ENCODE measurements at places on chromosomes 3 and 15.

DNA sequence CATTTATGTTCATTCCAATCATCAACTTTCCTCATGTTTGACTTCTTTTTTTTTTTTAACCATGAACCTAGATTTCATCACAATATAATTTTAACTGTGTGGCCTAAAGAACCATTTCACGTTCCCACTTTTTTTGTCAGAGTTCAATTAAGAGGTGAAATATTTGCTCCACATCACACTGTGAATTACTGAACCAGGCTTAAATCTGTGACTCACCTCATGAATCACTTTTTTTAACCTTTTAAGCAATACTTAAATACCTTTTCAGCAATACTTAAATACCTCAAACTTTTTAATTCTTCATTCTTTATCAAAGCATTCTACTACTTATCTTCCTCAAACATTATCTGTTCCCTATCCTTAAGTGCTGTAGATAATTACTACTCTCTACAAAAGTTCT, 137.6 kb downstream of the SI start:
- no peak for DNase-seq

GRCh38 chr3:42489116-42489936, 13.1 kb upstream of the VIPR1 start:
- DNase-seq: no peak

DNA sequence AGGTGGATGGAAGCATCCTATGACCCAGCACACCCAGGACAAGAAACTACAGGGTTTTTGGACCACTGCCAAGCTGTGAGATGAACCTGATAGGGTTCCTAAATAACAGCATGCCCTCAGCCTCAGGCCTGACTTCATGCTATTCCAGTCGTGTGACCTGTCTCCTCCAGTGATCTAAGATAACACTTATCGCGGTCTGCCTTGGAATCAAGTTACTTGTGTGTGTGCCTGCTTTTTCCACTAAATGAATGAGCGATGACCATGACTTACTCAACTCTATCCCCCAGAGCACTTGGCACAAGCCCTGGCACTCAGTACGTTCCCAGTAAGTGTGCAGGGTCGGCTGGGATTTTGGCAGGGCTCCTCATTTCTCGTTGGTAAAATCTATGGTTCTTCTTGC, 172.7 kb upstream of the TP63 start:
- DNase-seq: no peak

DNA sequence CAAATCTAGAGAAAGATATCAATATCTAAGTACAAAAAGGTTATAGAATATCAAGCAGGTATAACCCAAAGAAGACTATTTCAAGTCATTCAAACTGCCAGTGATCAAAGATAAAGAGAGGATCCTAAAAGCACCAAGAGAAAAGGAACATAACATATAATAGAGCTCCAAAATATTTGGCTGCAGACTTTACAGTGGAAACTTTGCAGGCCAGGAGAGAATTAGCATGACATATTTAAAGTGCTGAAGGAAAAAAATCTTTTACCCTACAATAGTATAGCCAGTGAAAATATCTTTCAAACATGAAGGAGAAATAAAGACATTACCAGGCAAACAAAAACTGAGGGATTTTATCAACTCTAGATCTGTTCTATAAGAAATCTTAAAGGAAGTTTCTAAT, 254.3 kb upstream of the ARHGEF26 start:
- no peak for DNase-seq

GRCh38 chr3:10459954-10460754, 45.2 kb downstream of the ATP2B2 start:
- no peak for DNase-seq

GRCh38 chr3:196965804-196966173, 2.8 kb downstream of the PIGZ start:
- DNase-seq: no peak

GRCh38 chr15:63212050-63213004, 22.9 kb downstream of the RAB8B start:
- no peak for DNase-seq

DNA sequence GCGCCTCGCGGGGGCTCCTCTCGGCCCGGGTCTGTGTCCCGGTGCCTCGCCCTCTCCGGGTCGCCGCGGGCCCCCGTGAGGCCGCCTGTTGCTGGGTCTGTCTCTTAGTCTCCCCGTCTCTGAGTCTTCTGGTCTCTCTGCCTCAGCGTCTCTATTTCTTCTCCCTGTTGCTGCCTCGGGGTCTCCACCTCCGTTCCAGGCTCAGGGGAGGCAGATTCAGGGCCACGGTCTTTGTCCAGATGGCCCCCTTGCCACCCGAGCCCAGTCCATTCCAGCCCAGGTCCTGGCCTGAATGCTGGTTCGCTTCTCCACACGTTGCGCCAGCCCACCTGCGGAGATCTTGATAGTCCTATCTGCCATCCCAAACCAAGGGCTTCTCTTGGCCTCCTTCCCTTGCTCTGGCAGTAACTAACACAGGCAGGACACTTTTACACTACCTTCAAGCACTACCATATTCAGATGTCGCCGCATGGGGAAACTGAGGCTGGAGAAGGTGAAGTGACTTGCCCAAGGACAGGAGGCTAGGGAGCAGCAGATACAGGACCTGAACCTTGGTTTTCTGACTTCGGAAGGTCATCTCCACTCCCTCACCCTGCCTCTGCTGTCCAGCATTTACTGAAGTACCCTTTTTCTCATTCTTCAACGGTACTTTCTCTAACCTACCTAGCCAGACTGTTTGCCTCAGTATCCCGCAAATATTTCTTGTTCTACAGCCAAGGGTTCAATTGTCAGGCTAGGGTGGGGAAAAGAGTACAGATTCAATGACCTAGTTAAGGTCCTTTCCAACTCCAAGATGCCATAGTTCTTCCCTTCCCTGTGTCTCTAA, 616 bp upstream of the IGDCC4 start:
- DNase-seq: no peak

- no peak for DNase-seq
Observed at GRCh38 chr15:83102346-83102745, 5.1 kb upstream of the TM6SF1 start.

DNA sequence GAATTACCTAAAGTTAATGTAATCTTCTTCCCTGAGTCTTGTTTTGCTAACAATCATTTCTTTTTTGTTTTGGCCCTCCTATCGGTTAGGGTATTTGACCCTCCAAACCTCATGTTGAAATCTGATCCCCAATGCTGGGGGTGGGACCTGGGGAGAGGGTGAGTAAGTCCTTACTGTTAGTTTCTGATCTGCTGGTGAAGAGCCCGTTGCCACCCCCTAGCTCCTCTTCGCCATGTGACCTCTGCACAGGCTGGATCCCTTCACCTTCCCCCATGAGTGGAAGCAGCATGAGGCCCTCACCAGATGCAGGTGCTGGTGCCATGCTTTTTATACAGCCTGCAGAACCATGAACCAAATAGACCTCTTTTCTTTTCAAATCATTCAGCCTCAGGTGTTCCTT, 62.8 kb upstream of the ADCY5 start:
- no peak for DNase-seq

GRCh38 chr15:60649845-60650548, 171.1 kb upstream of the ICE2 start:
- no peak for DNase-seq

GRCh38 chr3:66487465-66487864, 13.4 kb downstream of the LRIG1 start:
- no peak for DNase-seq

- DNase-seq: no peak
Observed at GRCh38 chr3:69428657-69429255, 42.9 kb upstream of the FRMD4B start.

DNA sequence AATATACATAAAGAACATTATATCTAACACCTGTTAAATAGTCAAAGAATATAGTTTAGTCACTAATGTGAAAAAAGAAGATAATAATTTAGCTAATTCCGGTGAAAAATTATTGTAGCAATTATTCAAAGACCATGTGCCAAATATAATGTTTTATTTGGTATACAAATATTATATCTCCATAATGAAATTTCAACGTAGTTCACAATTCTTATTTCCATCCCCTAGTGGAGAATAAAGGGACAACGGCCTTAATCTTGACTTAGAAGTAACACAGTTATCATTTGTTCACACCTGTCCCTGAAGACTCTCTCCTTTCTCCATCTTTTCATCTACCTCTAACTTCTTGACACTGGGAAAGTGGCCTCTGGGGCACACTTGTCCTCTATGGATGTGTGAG, 213.4 kb downstream of the ERC2 start:
- no peak for DNase-seq

DNA sequence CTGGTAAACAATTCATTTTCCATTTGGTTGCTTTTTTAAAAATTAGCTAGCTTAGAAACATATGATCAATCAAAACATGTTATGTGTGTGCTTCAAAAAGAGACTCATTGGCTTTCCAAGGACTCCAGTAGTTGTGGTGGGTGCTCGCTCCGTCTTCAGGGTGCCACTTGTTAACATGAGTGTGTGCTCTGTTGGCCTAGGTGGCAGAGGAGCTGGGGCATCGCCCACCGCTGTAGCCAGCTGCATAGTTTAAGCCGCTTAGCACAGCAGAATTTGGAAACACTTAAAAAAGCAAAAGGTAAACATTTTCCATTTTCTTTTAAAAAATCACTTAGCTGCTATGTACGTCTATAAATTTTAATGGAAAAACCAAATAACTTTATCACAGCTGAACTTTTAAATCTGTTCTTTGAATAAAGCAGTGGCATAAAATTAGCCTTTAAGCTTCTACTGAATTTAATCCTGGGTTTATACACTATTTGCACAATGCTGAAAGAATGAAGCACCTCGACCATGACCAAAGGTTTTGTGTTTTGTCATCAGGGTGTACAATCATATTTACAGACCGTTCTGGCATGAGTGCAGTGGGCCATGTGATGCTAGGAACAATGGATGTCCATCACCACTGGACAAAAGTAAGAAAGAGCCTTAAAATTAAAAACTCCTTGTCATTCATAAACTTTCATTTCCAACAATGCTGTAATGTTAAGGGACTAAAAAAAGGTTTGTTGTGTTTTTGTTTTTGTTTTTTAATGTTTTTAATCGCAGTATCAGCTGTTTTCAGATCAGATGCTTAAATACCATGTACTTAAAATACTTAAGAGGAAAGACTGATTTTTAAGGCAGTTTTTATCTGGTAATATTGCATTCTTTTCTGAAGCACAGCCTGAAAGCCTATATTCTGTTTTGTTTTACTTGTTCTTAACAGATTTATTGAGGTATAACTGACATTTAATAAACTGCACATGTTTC, 57.9 kb downstream of the TCAIM start:
- no peak for DNase-seq

DNA sequence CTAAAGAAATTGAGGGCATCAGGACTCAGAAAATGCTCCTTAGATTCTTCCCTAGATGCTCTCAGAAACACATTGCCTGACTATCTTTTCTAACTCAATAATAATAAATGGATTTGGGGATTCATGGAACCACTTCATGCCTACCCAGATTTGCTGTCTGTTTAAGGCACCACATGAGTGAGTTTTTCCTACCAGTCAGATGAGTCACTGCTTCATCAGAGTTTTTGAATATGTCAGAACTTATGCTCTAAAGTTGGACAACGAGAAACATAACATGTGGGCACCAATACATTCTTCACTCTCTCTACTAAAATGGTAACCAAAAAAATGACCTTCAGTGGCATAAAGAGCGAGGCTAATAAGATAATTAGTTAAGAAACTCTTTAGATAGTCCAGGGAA, 1135.1 kb downstream of the TUSC7 start:
- no peak for DNase-seq

GRCh38 chr3:114639171-114639570, 345.3 kb downstream of the TIGIT start:
- no peak for DNase-seq

DNA sequence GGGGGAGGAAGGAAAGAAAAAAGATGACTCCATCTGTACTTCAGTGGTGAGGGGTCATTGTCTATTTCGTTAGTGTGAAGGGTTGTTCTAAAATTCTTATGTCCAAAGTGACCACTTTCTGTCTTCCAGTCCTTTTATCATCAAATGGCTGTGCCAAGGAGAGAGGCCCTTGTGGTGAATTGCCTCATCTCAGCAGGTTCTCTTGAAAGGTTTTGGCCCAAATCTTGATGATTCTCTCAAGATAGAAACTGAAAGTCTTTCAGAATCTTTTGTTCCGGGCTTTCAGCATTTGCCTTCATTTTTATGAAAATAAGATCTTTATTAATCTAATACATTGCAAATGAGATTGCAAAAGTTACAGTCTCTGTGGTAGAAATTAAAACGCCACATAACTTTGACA, 575.8 kb downstream of the RSL24D1 start:
- DNase-seq: no peak

GRCh38 chr3:117356091-117356705, 646.6 kb downstream of the TUSC7 start:
- no peak for DNase-seq

GRCh38 chr3:182487611-182488010, 305.7 kb upstream of the ATP11B start:
- no peak for DNase-seq

- DNase-seq: no peak
Observed at GRCh38 chr3:123813876-123814275, 70.3 kb downstream of the MYLK start.

GRCh38 chr3:17040990-17041377, 156.2 kb downstream of the PLCL2 start:
- DNase-seq: no peak

GRCh38 chr15:98177966-98178592, 217.6 kb downstream of the ARRDC4 start:
- no peak for DNase-seq

- DNase-seq: no peak
Observed at GRCh38 chr15:42135351-42135750, 21.1 kb downstream of the PLA2G4F start.
